ENCODE measurements at places on chromosomes 5 and 9.

GRCh38 chr5:61245936-61246335 lies 83.7 kb upstream of the SMIM15 start:
- no peak for DNase-seq

DNA sequence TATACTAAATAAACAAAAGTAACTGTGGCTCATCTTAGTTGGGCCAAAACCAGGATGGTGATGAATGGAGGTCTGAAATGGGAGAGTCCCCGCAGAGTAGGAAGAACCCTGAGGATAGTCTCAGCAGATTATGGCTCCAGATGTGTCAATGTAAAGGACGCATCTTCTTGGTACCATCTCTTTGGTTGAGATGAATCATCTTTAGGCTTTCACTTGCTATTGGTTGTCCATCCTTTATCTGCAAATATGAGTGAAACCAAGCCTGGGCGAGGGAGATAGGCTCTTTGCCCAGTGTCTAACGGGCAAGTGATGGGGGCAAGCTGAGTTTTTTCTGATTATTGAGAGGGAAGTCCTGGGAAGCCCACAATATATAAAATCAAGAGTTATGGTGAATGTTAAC lies 19.4 kb upstream of the LCP2 start:
- DNase-seq: no peak

- peak; percentile 41 for DNase-seq
Measured at GRCh38 chr5:108345541-108346171, 36.2 kb downstream of the FBXL17 start.

GRCh38 chr5:95684361-95684760 lies 1.6 kb upstream of the SPATA9 start:
- no peak for DNase-seq

GRCh38 chr5:159262859-159263568 lies at the start of gene UBLCP1:
Gene UBLCP1, plus strand, starts transcription at chr5:159263290. Its CDS starts 5,626 bp downstream, at chr5:159268916.
- peak; percentile 84 for DNase-seq

- DNase-seq: peak; percentile 67
Measured at GRCh38 chr5:178577376-178577839, 12.8 kb downstream of the COL23A1 start.

- DNase-seq: no peak
Measured at GRCh38 chr5:95823738-95824609, 1.4 kb upstream of the GLRX start.

DNA sequence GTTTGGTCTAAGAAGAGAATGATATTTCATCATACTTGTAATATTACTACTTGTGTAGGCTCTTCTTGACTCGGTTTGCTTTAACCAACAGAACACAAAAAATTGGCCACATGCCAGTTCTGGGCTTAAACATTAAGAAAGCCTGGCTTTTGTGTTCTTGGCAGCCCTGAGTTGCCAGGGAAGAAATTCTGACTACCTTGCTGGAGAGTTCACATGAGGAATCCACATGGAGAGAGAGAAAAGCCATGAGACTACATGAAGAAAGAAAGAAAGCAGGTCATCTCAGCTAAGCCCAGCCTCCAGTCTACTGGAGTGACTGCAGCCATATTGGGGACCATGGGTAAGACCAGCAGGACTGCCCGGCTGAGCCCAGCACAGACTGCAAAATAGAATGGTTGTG lies 524.8 kb downstream of the RAB3C start:
- DNase-seq: no peak

DNA sequence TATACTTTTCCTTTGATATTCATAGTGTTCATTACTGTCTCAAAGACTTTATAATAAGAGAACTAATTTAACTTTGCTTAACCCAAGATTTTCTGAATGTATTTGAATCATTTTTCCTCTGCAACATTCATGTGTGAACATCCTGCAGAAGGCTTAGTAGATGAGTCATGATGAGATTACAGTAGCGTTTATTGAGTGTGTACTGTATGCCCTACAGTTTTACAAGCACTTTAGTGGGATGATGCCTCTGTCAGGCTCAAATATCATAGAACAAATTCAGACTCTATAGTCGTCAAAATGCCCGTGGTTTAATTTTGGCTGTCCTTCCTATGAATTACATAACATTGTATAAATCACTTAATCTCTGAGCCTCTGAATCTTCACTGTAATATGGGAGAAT lies 41.2 kb downstream of the FYB1 start:
- no peak for DNase-seq

GRCh38 chr9:114313186-114313585 lies 9.7 kb upstream of the ORM1 start:
- DNase-seq: no peak

DNA sequence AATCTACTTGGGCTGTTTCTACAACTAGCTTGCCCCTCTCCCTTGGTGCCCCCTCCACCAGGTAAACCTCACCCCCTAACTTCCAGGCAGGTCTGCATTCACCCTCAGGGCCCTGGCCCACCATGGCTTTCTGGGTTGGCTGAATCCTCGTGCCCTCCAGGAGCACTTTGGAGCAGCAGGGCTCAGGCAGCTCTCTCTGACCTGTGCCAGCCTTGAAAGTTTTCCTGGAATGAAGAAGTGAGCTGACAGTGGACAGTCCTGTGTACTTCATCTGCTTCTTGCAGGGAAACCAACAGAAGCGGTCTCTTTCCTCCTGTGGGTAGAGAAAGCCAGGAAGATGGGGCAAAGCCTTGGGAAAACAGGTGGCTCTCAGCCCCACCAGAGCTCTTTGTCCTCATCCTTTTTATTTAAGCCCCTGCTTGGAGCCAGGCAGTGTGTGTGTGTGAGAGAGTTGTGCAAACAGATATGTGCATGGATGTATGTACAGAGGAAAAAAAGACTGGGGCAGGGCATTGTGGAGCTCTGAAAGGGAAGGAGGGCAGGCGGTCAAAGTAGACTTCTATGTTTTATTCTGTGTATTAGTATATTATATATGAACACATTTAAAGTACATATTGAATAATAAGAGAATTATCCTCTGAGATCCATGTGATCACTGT lies 62.3 kb upstream of the SPRY4 start:
- no peak for DNase-seq

DNA sequence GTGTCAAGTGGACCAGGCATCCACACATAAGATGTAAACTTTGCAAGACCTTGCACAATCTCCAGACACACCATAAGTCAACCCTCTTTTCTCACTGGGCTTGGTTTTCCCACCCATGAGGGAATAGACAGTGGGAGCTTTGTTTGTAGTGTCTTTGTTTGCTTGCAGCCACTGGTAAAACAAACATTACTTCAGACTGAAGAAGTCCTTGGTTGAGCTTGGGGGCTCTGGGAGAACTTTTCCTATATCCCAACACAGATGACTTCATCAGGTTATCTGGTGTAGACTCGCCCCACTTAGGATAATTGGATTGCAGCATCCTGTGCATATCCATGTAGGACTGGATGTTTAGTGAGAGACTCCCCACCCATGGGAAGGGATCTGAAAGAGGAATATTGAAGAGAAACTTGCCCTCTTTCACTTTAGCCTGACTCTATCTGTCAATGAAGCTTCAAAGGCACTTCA lies 11.5 kb upstream of the ADGRV1 start:
- DNase-seq: no peak

DNA sequence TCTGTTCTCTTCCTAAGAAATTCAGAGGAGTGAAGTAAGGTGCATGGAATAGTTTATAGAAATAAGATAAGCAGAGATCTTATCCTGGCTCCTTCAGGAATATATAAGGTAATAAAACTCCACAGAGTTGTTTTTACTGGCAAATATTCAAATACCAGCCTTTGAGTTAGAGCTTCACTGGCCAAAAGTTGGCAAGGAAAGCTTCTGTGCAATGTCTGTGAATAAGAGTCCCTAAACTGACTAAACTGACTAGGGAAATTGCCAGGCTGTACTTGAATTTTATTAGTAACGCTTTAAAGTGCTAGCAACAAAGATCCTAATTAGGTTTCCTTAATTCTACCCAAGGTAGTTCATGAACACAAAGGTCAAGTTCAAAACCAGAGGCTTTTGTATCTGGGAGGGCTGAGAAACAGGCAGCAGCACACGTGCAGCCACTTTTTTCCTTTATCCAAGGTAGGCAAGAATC lies 131.1 kb upstream of the MPDZ start:
- no peak for DNase-seq

- DNase-seq: no peak
Measured at GRCh38 chr9:73969936-73970335, 527.2 kb upstream of the RORB start.

DNA sequence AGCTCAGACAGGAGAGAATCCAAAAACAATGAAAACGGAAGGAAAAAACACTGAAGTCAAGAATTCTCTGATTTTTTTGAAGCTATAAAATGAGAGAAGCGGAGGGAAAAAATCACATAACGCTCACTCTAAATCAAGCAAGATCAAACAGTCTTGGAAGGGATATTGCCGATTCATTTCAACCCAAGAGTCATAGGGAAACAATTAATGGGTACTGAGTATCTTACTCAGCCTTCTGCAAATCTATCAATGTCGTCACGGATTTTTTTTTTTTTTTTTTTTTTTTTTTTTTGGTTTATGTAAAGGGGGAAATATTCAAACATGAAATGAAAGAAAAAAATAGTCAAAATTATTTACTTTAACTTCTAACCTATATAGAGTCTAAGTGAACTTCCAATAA lies 9.5 kb downstream of the MEF2C start:
- no peak for DNase-seq

GRCh38 chr9:31471010-31471409 lies 913.4 kb upstream of the ACO1 start:
- no peak for DNase-seq

GRCh38 chr5:135112008-135112725 lies 78.1 kb upstream of the PITX1 start:
- DNase-seq: peak; percentile 65

DNA sequence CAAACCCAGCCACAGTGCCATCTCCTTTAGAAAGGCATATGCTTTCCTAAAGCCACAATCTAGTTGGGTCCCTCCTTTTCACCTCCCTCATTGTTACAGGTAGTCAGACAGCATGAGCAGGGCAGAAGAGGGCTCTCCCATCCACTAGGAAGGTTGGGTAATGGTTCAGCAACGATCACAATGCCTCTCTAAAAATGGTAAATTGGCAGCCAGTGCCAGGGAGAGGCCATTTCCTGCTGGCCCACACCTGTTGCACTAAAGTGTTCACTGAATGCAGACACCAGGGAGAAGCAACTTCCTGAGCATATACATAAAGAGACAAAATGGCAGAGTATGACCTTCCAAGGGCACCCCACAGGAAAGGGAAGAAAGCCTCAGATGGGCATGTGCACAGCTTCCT lies 31.3 kb upstream of the DAP start:
- no peak for DNase-seq

- no peak for DNase-seq
Measured at GRCh38 chr9:89600831-89601230, 4.0 kb upstream of the GADD45G start.
